ENCODE measurements at places on chromosomes 7 and 10.

- DNase-seq: no peak
Measured at GRCh38 chr7:157708919-157709295, 372.1 kb downstream of the DNAJB6 start.

DNA sequence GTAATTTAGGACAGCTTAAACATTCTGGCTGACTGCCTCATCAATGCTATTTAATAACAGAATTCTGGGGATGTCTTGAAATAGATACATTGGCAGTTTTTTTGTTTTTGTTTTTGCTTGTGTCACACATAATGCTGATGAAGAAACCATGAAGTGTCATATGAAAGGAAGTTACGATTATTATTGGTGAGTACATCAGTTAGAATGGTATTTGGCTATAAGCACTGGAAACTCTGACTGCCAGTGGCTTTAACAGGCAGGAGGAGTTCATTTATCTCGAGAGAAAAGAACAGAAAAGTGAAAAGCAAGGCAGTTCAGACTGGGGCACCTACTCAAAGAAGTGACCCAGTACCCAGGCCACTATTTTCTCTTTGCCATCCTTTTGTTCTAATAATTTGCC is 18.1 kb downstream of the LSM8 start:
- no peak for DNase-seq

- DNase-seq: no peak
Measured at GRCh38 chr10:13885238-13885990, 298.6 kb downstream of the PRPF18 start.

DNA sequence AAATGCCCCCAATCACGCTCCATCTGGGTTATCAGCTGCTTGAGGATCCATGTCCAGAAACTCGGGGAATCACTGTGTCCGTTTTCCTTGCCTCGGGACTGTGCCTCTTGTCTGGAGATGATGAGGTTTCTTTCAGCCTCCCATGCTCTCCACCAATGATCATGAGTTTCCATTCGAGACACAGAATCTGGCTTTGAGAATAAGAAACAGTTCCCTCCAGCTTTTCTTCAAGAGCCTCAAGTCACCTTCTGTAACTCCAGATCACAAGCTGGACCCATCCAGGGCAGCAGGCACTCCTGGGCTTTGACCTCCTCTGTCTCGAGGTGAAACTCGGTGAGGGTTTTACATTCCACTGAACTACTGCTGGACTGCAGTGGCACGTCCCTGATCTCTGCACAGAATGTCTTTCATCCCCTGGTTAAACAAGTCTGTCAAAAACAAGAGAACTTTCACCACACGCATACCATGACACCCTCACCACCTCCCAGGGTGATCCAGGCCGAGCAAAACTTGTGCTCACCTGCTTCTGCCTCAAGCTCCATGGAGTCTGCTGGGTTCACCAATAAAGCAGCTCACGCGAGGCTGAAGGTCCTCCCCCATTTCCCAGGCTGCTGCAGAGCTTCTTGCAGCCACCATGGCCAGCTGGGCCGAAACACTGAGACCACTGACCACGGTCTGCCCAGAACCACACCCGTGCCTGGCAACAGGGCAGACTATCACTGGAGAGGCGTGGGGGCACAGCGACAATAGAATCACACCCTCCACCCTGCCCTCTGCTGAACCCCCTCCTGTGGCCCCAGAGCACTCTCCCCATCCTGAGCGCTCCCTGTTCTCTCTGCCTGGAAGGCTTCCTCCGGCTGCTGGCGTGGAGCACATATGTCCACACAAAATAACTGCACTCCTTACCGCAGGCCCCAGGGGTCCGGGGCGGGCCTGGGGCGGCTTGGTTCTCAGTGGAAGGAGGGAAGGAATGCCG is 25.1 kb downstream of the MAT1A start:
- DNase-seq: no peak

- no peak for DNase-seq
Measured at GRCh38 chr7:111986601-111987000, 219.6 kb downstream of the DOCK4 start.

DNA sequence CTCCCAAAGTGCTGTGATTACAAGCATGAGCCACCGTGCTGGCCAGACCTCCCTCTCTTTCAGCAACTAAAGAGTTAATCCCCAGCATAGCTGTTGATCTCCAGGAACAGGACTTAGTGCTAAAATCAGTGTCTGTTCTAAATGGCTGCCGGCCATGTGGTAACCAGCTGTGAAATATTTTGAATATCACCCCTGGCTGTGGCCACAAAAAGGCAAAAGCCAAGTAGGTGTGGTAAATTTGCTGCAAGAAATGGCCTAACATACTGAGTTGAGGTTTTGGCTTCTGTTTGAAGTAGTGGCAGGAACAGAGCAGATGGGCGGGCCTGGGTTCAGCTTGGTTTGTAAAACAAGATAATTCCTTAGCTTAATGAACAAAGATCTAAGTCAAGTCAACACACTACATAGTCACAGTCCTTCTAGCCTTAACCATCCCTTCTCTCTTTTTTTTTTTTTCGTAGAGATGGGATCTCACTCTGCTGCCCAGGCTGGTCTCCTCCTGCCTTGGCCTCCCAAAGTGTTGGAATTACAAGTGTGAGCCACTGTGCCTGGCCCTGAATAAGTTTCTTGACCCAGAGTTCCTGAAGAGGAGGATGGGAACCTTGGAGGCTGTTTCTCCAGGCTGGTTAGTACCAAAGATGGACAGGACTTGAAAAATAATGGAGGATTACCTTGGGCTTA is 22.7 kb upstream of the AGFG2 start:
- no peak for DNase-seq

DNA sequence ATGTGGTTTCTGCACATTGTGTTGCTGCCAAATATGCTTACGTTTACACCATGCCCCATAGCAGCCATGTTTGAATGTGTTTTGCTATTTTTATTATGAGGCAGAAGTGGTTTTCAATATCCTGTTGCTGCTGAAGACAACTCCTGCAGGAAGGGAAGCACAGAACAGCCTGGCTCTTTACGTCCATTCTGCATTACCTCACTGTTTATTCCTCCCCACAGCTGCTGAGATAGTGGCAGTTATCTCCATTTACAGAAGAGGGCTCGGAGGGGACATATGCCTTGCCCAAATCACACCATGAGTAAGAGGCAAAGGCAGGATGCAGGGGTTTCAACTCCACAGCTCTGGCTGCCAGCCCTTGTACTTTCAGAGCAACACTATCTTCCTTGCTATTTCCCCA is 35.3 kb downstream of the PLPP4 start:
- DNase-seq: no peak

DNA sequence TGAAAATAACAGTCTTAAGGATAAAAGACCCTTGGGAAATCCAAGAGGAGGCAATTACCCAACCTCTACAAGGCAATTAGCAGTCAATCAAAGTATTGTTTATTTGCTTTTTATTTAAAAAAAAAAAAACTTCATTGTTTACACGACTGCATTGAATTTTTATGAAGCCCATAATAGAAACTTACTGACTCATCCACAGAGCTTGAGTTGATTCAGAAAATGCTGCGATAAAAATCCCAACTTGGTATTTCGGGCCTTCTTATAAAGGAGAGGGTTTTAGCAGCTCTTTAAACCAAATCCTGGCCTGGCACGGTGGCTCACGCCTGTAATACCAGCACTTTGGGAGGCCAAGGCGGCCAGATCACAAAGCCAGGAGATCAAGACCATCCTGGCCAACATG is 69.2 kb upstream of the PALS2 start:
- DNase-seq: no peak

GRCh38 chr10:84718877-84719616 is 390.7 kb downstream of the CCSER2 start:
- no peak for DNase-seq

DNA sequence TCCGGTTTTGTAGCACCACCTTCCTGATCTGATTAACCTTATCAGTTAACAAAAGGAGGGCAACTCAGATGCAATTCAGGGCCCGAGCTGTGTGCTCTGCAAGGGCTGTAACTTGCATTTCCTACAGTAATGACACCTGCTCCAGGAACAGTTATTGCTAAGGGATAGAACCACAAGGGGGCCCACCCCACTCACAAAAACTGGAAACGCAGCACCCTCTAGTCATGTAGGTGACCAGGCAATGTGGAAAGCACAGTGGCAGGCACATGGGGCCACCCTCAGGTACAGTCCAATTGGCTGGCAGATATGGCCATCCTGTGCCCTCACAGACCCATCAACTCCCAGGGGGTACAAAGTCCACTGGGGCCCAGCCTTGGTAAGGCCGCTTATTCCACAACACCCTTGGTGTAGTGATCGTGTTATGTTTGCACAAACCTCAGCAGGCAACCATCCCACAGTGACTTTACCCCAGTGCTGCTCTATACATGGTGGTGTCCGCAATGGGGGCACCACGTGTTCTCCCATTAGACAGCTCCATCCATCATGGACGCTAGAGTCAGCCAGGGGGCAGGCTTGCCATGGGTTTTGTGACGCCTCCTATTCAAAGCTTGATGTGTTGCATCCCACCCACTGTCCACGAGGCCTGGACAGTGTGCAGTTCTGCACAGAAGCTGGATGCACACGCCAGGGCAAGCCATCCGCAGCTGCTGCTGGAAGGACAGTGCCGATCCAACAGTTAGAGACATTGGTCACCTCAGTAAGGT is 9.4 kb downstream of the RNF133 start:
- DNase-seq: no peak

DNA sequence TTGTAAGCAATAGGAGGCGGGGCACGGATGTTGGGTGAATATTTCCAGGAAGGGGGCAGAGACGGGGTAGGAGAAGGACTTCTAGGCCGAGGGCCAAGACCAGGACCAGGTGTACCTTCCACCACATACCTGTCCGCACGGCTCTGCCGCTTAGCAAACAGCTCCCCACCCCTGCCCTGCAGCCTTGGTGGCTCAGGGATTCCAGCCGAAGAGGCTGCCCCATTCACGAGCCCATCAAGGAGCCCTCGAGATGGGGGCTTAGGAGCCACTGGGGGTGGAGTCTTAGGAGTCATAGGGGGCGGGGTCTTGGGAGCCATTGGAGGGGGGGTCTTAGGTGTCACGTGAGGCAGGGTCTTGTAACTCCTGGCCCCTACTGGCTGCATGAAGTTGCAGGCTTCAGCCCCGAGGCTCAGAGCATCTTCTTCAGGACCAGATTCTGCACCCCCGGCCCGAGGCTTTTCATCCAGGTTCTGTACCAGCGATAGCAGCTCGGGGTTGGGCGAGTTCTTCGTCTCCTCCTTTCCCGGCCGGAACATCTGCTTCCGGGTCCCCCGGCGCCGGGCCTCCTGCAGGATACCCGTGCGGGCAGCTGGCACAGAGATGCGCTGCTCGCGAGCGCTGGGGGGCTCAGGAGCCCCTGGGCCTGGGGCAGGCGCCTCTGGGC is 6.1 kb upstream of the MYOZ1 start:
- DNase-seq: no peak

DNA sequence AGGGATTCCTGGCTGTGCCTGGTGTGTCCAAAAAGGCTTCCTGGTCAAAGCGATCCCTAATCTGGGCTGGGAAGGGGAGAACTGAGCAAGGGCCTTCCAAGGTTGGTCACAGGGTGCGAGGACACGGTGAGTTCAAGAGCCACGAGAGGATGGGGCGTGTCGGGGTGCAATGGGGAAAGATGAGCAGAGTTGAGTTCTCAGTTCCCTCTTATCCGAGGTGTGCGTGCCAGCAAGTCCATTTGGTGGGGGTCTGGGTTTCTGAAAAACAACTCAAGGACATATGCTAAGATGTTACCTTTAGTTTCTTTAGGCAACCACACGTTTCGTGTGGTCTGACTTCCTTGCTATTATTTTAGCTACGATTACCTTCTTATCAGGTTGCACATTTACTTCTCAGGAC is 1.3 kb downstream of the ZNF775 start:
- no peak for DNase-seq

DNA sequence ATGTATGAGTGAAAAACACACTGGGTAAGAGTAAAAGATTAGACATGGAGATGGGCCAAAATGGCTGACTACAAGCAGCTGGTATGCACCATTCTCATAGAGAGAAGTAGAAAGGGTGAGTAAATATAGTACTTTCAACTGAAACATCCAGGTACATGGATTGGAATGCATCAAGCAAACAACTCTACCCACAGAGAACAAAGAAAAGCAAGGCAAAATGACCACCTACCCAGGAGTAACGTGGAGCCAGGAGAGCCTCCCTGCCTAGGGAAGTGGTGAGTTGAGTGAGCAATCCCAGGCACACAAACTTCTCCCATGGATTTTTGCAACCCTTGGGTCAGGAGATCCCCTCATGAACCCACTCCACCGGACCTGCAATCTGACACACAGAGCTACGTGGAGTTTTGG is 212.8 kb downstream of the PTN start:
- DNase-seq: no peak

- DNase-seq: no peak
Measured at GRCh38 chr7:43692582-43693373, 36.5 kb downstream of the COA1 start.

- no peak for DNase-seq
Measured at GRCh38 chr10:92890471-92890870, 42.2 kb downstream of the EXOC6 start.

DNA sequence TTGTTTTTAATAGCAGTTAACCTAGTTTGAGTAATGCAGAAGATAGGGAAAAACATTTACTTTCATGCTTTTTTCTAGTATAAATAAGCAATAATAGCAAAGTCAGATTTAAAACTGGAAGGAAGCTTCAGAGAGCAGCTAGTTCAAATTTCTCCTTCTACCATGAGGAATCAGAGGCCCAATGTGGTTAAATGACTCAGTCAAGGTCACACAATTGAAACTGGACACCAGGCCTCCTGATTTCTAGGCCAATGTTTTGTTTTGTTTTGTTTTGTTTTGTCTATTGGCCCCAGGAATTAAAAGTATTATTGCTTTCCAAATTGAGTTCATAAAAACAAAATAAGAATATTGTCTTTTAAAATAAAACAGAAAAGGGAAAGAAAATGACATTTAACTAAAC is 122.3 kb downstream of the TRIL start:
- DNase-seq: no peak

DNA sequence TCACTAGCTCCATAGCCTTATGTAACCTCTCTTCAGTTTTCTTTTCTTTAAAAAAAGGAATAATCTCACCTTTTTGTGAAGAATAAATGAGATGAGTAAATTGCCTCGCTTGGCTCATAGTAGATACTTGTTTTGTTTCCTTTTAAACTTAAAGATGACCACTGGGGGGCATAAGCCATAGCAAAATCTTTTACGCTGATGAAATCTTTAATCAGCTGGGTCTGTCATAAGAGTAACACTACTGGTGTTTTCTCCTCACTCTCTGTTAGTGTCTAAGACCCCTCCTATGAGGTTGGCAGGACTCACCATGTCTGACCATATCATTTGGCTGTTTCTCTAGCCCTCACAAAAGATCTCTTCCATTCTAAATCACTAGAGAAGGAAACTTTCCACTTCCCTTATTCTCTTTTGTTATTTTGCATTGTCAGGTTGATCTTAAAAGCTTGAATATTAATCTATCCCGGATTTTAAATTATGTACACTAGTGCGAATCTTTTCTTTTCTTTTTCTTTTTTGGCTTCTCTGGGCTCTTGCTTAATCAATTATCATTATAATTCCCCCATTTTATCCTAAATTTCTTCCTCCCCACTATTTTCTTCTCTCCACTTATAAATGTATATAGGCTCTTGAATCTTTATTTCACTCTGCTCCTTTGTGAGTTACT is 12.5 kb downstream of the STAG3 start:
- no peak for DNase-seq

GRCh38 chr7:20233362-20233761 is 16.2 kb upstream of the MACC1 start:
- no peak for DNase-seq

Data from stimulated activated CD4-positive, alpha-beta T cell treated with anti-CD3 and anti-CD28 coated beads, Interleukin-1b, Interleukin-23, amount 100 ng/mL, for 24 hours (primary cell).